ENCODE measurements at places on chromosomes 6 and 20.
A peak's percentile ranks its signal among the peaks of the same experiment; 100 is the strongest.

GRCh38 chr6:120960761-120961160 lies 373.5 kb downstream of the TBC1D32 start:
- no peak for DNase-seq

GRCh38 chr20:58308680-58309527 lies 611 bp upstream of the RAB22A start:
- peak; percentile 40 for DNase-seq

DNA sequence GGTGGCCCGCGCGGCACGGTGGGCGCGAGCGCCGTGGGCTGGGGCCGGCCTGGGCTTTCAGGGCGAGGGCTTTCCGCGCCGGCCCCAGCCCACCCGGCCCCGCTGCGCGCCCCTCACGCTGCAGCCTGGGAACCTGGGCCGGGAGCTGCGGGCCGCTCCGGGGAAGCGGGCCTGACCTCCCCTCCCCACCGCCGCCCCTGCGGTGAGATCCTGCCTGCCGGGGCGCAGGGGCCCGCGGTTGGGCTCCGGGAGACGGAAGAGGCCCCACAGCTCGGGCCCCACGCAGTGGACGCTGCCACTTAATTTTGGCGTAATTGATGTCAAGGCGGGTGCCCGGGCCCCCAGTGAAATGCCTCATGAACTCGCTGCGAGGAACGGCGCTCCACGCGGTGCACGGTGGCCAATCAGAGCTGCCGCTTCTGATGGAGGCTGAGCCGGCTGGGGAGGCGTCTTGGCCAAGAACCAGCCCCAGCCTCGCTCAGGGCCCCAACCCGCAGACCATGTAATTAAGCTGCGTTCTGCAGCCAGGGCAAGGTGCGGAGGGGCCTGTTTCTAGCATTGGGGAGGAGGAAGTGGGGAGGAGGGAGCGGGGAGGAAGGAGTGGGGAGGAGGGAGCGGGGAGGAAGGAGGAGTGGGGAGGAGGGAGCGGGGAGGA lies 96.1 kb upstream of the BHLHE23 start:
- peak; percentile 30 for DNase-seq

GRCh38 chr6:38214159-38214558 lies 394.6 kb downstream of the ZFAND3 start:
- no peak for DNase-seq

GRCh38 chr6:73194744-73195143 lies 30.6 kb downstream of the KHDC1L start:
- no peak for DNase-seq

DNA sequence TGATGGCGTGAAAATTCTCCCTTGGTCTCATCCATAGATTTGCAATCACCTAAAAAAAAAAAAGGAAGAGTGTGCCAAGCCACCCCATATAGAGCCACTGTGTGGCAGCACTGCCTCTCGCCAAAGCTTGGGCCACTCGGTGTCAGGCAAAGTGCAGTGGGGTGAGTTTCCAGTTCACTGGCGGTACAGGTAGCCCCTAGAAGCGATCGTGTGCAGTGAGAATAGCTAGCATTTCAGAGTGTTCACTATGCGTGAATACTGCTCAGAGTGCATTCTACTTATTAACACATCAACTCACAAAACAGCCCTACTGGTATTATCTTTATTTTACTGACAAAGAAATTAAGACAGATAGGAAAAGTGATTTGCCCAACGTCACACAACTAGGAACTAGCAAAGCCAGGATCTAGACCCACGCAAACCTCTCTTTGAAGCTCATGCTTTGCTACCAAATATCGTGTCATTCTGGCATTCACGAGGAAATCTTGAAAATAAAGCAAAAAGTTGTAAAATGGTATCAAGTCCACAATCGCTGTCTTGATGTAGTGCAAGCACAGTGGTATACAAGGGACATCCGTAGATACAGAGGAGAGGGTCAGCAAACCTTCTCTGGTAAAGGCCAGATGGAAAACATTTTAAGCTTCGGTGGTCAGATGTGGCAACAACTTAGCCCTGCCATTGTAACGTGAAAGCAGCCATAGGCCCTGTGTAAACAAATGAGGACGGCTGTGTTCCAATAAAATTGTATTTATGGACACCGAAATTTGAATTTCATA lies 10.4 kb upstream of the GCNT2 start:
- no peak for DNase-seq

DNA sequence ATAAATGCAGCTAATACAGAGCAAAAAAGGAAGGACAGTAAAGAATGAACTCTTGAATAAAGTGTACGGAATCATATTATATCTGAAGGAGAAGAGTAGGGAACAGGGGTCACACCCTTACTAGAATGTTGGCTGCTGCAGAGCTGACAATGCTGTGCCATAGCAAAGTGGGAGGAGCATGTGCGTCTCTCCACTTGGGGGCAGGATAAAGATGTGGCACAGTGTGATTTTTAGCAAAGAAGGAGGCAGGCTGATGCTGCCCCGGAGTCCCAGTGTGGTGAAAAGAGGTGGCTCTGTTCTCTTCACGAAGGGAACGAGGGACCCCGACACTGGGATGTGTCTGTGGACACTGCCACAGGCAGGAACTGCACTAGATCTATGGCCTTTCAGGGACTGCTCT lies 67.5 kb downstream of the INSM1 start:
- DNase-seq: no peak

GRCh38 chr6:47116606-47117005 lies 74.5 kb upstream of the ADGRF1 start:
- DNase-seq: no peak

DNA sequence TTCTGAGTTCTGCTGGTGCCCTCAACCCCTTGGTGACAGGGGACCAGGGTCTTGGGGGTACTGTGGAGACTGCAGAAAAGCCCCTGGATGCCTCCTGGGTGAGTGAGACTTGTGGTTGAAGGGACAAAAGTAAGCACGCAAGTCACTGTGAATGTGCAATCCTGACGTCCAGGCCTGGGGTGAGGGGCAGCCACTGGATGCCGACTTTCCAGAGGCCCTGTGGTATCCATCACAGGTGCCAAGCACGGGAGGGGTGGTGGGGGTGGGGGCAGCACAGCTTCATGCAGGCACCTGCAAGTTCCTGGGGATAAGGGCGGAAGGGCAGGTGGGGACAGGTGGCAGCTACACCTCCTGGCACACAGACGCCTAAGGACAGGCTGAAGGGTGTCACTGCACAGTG lies 20.1 kb upstream of the UBE2V1 start:
- DNase-seq: no peak

- DNase-seq: no peak
These were observed 45.9 kb upstream of the EMILIN3 start for GRCh38 chr20:41412324-41413120.

DNA sequence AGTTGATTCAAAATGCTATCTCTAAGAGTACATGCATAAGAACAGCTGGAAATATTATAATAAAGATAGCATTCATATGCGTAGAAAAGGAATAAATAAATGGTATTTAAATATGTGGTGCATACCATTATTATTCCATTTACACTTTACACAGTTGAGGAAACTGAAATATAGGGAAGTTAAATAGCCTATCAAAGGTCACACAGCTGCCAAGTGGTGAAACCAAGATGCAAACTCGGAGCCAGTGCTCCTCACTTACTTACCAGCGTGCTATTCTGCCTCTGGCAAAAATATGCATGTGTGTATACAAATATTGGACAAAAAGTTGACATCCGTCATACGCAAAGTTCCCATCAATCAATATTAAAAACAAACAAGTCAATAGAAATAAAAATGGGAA lies 22.3 kb upstream of the ANKEF1 start:
- no peak for DNase-seq

GRCh38 chr6:30730601-30731435 lies 10.7 kb downstream of the TUBB start:
- peak; percentile 66 for DNase-seq

- DNase-seq: no peak
These were observed 653 bp downstream of the NAA20 start for GRCh38 chr20:20017844-20018185.

DNA sequence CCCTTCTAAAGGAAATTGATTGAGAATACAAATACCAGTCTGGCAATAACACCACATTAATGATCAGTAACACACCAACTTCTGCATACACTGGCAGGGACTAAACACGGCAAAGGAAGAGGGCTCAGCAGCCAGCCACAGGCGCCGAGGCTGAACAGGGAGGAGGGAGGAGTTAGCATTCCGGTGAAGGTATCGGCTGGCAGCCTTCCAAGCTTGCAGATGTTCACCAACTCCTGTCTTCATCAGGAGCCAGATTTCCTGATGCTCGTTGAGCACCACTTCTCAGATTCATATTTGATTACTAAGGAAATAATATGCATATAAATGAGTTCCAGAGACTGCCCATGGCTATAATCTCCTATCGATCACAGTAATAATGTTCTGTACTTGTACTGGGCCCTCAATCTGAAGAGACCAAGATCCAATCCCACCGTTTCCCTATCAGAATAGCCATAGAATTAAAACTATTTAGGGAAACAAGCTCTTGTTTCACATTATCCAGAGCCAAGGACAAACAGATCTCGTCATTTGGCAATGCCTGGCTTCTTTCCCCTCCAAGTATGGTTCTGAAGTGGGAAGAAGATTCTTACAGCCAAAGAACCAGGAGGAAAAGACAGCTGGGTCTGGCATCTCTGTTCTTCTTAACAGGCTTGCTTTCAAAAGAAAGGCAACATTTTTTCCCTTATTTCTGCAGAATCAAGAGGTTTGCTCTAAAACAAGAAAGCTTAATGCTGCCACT lies 42.2 kb downstream of the GFOD1 start:
- no peak for DNase-seq

- no peak for DNase-seq
These were observed 37.1 kb upstream of the B4GALT5 start for GRCh38 chr20:49750611-49751396.

- DNase-seq: no peak
These were observed 79.8 kb upstream of the CCN6 start for GRCh38 chr6:111973927-111974639.

GRCh38 chr6:132391391-132392269 lies 9.6 kb downstream of the MOXD1 start:
- no peak for DNase-seq

GRCh38 chr20:43846516-43846905 lies 68.1 kb upstream of the TOX2 start:
- DNase-seq: no peak

DNA sequence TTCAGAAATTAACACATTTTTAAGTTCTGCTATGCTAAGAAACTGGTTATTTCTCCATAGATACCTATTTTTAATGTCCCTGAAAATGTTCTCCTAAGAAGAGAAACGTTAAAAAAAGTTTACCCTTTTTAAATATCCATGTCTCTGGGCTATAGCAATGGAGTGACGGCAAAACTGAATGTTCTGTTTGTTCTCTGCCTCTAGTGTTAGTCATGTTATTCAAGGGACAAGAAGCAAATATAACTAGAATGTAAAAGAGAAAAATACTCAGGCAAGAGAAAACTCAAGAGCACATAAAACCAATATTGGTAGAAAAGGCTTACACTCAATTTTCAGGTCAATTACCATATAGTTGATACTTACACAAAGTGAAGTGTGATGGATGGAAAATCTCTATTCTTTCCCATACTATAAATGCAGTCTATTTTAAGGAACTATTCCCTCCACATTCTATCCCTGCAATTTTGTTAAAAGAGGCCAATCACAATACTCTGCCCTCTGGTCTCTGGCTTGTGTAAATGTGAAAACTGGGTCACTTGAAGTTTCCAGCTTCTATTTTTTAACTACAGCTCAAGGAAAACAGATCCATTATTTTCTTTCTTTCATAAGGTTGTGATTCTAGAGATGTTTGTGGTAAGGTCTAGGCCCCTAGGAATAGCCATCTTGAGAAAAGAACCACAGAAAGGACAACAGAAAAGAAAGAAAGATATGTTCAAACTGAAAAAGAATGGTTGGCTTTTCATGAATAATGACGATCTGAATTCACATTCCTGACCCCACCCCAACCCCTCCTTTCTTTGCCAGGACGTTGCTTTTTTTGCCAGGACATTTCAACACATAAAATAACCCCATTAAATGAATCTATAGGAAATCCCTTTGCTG lies 200.3 kb upstream of the FAM83B start:
- no peak for DNase-seq

- DNase-seq: no peak
These were observed 13.7 kb upstream of the SHPRH start for GRCh38 chr6:145977881-145978280.

DNA sequence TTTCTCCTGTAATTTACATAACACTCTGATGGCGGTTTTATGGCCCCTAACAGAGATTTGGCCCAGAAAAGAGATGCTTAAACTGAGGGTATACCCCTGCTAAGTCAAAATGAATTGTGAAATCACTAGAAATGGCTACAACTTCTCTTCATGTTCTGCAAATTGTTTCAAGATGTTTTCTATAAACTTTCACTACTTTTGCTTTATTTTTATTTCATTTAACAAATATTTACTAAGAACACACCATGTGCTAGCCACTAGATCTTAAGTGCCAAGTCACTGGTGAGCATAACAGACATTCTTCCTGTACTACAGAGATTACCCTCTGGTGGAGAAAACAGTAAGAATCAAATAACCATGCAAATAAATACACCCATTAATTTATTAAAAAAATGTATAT lies 87.6 kb downstream of the KCNQ5 start:
- DNase-seq: no peak

DNA sequence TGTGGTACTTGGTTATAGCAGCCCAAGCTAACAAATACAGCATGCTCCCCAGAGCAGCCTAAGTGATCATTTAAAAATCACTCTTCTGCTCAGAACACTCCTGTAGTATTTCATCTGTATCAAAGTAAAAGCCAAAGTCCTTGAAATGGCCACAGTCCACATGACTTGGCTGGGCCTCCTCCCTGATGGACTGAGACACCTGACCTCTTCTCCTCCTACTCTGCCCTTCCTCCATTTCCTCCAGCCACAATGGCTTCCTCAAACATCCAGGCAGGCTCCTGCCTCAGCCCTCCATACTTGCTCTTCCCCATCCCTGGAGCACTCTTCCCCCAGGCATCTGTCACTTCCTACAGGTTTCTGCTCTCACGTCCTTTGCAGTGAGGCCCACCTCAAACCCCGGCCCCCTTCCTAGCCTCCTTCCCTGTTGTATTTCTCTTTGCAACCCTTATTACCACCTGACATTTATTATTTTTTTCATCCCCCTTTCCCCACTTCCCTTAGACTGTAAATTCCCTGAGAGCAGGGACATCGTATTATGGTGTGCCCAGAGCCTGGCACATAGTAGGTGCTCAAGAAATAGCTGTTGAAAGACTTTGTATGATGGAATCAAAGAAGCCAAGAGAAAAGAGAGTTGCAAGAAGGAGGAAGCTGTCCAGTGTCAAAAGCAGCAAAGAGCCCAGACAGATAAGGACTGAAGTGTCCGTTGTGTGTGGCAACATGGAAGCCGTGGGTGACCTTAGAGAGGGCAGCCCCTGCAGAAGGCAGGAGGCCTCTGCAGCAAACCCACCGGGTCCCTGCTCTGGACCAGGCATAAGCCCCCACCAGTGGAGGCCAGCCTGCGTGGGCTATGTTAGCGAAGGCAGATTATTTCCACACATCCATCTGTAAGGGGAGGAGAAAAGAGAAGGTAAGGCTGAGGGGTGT lies 87.5 kb downstream of the TRERF1 start:
- no peak for DNase-seq

DNA sequence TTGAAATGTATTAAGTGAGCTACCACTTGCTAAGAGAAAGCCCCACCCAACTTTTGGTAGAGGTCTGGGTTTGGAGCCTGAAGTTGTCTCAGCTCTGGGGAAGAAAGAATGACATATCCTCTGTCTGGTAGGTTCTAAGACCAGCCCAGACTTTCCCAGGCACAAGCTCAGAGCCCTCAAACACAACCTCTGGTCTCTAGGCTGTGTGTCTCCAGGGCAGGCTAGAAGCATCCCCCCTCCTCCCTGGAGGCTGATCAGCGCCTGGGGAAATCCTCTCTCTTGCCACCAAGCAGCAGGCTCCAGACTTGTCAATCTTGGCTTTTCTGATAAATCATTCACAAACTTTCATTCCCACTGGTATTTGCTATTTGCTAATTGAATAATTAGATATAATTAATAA lies 226.5 kb upstream of the CST7 start:
- DNase-seq: no peak

Data from activated CD4-positive, CD25-positive, alpha-beta regulatory T cell treated with anti-CD3 and anti-CD28 coated beads, Interleukin-2, amount 50 U/mL, for 16 hours (primary cell).